NCI-H187 (cell line): ENCODE measurements at places on chromosomes 2 and 18.

- no peak for DNase-seq
Measured at GRCh38 chr18:27948986-27949385, 227.9 kb downstream of the CDH2 start.

DNA sequence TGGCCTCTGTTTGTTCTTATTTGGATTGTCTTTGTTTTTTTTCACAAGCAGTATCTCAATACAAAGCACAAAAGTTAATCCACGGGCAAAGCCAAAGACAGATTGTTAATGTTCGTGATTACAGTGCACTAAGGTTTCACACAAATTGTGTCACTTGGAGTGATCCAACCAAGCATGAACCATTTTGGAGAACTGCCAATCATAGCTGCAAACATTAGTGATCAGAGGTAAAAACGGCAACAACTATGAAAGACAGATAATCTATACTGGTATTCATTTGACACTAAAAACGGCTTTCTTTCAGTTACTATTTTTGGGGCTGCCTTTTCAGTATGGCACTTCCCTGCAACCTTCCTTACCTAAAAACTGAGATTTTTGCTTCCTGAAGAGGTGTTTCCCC, 213.1 kb upstream of the GULP1 start:
- DNase-seq, result no peak

- no peak for DNase-seq
Measured at GRCh38 chr2:137020452-137021196, 255.3 kb downstream of the THSD7B start.

- DNase-seq, result no peak
Measured at GRCh38 chr2:221833966-221834365, 261.9 kb upstream of the EPHA4 start.

GRCh38 chr2:10169053-10169578, 46.6 kb downstream of the RRM2 start:
- no peak for DNase-seq

GRCh38 chr2:222750533-222750932, 79.1 kb downstream of the MOGAT1 start:
- DNase-seq, result no peak

GRCh38 chr2:175431101-175431946, 249.8 kb upstream of the ATP5MC3 start:
- no peak for DNase-seq

DNA sequence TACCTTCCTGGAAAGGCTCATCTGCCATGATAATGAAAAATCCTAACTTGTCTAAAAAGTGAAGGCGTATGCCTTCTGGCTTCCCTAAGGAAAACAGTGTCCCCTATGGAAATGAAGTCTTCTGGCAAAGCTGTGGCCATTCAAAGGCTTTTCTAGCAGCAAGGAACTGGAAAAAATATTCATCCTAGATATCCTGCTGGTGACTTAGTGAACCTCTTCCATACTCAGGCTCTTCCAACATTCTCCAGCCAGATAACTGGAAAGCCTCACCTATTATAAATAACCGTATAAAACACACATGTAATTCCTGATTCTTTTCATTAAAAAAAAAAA, 84.7 kb downstream of the RBMS1 start:
- no peak for DNase-seq

GRCh38 chr18:5891854-5892215, 3.5 kb downstream of the TMEM200C start:
- no peak for DNase-seq
